ENCODE measurements at places on chromosomes 3 and 15.

- no peak for DNase-seq
Observed at GRCh38 chr3:81735334-81735733, 26.1 kb downstream of the GBE1 start.

- DNase-seq: no peak
Observed at GRCh38 chr3:62363275-62363674, 10.1 kb downstream of the FEZF2 start.

DNA sequence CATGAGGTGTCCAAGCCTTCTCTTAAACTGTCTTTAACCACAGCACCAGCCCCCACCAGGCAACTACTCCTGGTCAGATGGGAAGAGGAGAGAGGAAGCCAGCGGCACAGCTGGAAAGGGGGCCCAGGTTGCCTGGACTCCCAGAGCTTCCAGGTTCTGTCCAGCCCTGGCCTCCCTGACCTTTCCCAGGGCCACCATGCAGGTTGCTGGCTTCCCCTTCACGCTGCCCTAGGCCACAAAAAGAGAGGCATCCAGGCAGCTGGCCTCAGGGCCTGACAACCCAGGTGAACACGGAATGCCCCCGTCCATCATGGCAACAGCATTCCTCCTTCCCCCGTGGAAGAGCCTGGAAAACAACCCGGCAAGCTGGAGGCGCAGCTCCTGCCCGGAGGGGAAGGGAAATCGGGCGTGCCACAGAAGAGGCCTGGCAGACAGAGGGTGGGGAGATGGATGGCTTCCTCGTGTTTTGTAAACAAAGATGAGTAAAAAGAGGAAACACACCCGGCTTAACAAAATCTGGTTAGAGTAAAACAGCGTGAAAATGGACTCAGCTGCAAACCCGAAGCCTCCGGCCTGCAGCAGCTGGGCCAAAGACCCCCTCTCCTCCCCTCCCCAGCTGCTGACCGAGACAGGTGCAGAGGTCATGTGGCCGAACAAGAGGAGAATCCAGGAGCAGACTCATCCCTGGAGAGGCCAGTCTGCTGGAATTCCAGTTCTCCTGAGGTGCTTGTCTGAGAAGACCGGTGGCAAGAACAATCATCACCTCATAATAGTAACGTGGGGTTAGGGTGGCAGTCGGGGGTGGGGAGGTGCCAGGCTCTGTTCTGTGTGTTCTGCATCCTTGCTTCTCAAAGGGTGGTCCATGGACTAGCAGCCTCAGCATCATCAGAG is 15.5 kb downstream of the BMF start:
- DNase-seq: peak; percentile 84

DNA sequence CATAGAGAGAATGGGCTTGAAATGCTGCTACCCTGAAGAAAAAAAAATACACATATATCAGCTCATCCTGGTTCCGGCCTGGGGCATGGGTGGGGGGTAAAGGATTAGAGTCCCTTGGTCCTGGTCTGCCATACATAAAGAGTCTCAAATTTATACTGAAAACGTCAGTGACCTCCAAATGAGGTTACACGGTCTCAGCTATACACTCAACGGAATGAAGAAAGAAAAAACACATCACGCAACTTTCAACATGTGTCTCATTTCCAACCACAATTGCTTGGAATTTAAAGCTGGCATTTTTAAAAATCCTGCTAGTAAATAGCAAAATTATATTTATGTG is 612.8 kb downstream of the MCTP2 start:
- DNase-seq: no peak

- DNase-seq: no peak
Observed at GRCh38 chr15:98870788-98871187, 136.8 kb downstream of the PGPEP1L start.

DNA sequence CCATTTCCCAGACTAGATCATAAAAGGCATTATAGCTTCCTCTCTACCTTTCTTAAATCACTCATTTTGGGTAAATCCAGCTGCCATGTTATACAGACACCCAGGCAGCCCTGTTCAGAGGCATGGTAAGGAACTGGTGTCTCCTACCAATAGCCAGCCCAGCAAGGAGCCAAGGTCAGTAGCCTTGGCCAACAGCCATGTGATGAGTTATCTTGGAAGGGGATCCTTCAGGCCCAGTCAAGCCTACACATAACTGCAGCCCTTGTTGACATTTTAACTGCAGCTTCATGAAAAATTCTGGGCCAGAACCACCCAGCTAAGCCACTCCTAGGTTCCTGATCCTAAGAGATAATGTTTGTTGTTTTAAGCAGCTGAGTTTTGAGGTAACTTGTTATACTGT is 29.0 kb upstream of the ZMAT3 start:
- DNase-seq: no peak

GRCh38 chr15:83207660-83208366 is at the start of gene HDGFL3:
HDGFL3 (minus strand) TSS chr15:83207823; CDS start chr15:83207414, 409 bp downstream.
- DNase-seq: peak; percentile 87

DNA sequence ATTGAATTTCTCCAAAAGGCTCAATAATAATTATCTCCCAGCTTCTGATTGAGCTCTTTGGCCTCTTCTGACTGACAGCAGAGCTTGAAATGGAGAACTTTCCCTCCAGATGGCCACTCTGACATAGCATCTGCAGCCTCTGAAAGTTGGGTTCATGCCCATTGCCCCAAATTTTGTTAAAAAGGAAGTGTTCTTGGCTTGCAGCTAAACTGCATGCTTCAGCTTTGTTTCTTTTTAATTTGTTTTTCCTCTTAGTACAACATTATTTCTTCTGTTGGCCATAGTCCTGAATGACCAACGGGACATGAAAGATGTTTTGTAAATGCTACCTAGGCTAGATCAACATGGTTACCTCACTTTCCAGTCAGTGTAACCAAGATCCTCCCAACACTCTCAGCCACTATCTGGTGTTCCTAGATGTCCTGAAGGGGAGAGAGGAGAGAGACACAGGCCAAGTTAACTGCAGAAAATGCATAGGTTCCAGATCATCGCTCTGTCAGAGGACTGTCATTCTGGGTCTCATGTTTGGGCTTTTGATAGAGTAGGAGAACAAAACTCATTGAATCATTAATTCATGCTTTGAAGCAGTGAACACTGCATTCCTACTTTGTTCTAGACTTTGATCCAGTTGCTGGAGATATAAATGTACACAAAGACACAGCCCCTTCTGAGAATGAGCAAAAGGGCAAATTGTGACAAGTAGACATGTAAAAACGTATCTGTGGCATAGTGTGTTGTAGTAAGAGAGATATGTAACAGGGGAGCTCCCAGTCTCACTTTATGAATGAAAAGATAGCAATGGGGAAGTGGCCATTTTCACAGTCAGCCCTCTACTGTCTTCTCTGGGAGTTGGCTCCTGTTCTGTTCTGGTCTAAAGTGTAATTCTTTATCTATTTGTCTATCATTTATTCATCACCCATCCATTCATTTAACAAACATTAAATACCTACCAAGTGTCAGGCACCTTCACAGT is 156.2 kb downstream of the ZNF621 start:
- DNase-seq: no peak

DNA sequence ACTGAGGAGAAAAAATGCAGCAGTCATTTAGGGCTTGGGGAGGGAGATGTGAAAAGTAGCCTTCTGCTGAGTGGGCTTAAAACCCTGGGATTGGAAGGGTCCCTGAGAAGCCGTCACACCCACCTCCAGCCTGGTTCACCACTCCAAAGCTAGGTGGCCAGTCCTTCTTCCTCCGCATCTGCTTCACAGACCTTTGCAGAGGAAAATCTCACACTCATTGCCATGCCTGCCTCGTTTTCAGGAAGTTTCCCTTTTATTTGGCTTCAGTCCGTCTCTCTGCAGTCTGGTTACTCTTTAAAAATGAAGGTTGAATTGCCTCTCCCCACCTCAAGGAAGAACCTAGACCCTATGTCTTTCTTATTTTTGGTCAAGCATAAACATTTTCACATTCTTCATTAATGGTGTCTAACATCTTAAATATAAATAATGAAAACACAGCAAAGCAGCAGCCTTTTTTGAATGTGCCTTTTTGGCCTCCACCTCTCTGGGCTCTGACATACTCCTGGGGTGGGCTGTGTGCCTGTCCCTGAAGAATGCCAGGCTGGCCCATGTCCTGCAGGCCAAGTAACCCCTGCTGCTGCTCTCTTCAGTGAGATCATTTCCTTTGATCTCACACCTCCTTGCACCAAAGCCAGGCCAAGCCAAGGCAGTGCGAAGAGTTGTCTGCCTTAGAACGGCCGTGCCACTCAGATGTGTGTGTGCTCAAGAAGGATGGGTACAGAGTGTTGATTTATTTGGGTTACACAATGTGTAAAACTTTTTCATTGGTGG is 11.0 kb downstream of the MRAS start:
- DNase-seq: no peak

DNA sequence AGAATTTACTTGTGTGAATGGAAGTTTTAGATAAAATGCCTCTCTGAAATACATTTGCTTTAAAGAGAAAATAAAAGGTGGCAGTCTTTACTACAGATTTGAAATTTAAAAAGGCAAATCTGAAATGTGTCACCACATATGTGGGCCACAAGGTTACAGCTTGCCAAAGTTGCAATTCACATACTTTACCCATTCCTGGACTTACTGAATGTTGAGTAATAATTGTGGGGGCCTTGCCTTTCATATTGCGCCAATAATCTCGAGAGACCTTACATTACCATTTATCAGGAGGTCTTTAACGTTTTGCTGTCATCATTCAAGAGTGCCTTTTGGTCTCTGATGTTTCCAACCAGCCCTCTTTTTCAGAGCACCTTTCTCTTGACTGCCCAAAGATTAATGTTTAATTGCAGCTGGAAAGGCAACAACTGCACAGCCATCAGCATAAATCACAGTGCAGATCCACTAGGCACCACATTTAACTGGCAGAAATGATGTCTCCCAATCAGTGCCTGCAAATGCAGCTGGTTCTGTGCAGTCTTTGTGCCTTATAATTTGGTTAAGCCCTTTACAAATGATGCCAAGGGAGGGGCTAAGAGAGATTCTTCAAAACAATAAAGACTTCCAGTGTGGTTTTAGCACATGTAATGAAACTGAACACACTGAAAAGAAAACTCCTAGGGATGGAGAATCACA is 206.8 kb downstream of the MAGI1 start:
- DNase-seq: no peak

DNA sequence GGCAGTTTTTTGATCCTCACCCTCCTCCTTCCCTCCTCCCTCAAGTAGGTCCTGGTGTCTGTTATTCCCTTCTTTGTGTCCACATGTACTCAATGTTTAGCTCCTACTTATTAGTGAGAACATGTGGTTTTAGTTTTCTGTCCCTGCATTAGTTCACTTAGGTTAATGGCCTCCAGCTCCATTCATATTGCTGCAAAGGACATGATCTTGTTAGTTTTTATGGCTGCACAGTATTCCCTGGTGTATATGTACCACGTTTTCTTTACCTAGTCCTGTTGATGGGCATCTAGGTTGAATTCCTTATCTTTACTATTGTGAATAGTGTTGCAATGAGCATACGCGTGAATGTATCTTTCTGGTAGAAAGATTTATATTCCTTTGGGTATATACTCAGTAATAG is 61.7 kb upstream of the FGF7 start:
- DNase-seq: no peak

DNA sequence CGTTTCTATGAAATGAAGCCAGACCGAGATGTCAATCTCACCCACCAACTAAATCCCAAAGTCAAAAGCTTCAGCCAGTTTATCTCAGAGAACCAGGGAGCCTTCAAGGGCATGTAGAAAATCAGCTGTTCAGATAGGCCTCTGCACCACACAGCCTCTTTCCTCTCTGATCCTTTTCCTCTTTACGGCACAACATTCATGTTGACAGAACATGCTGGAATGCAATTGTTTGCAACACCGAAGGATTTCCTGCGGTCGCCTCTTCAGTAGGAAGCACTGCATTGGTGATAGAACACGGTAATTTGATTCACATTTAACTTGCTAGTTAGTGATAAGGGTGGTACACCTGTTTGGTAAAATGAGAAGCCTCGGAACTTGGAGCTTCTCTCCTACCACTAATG is 41.9 kb upstream of the TRA2B start:
- DNase-seq: no peak

GRCh38 chr15:61892140-61892539 is 168.1 kb downstream of the VPS13C start:
- DNase-seq: no peak

DNA sequence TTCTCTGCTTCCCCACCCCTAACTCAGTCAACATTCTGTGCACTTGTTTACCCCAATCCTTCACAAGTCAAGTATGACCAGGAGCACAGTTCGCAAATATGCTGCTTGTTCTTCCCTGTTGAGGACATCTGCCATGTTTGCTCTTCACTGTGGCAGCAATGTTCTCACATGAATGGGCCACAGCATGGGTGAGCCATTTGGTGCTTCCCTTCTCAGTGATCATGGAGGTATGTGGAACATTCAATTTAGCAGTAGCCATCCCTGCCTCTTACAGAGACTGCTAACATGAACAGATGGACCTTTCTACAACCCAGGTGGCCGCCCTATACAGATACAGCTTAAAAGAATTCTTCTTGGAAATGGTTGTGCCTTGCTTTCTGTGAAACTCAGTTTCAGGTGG is 660.1 kb upstream of the SGO1 start:
- DNase-seq: no peak

- no peak for DNase-seq
Observed at GRCh38 chr15:55879181-55879580, 114.2 kb downstream of the NEDD4 start.

GRCh38 chr15:86968244-86968643 is 888.6 kb downstream of the AGBL1 start:
- DNase-seq: no peak

GRCh38 chr3:184730924-184731323 is 19.1 kb upstream of the MAGEF1 start:
- peak; percentile 35 for DNase-seq

GRCh38 chr15:82677720-82678323 is 30.7 kb upstream of the CPEB1 start:
- DNase-seq: peak; percentile 25

GRCh38 chr15:64611085-64611725 is 150.8 kb downstream of the ZNF609 start:
- no peak for DNase-seq

GRCh38 chr3:78177780-78178179 is 1137.9 kb downstream of the ROBO2 start:
- no peak for DNase-seq

DNA sequence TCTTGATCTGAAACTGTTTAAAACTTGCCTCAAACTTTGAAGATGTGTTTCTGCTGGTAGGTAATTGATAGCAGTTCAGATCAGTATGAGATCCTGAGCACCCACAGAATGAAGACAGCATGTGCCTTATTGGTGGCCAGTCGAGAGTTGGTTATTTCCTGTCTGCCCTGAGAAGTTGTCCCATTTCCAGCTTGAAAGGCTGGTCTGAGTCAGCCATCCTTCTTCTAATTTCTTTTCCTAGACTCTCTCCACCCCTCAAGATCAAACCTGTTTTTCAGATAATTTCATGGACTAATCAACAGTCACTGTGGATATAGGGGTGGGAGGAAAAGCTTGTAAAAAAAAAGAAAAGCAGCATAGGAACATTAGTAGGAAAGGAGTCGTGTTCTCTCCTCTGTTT is 464.4 kb downstream of the FOXP1 start:
- no peak for DNase-seq

DNA sequence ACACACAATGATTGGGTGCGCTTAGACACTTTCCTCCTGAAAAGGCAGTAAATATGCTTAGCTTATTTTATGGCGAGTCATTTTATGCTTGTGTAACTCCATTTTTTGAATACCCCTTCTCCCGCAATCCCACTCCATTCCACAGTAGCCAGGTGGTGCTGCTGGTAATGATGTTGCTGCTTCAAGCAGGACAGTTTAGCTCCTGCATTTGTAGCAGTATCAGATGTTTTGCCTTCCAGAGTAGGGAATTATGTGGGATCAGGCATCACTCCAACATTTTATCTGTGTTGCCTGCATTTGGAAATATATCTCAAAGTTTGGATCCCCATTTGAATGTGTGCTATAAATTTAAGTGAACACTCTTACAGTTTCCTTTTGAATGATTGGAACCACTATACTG is 302.1 kb upstream of the SGO1 start:
- no peak for DNase-seq

- no peak for DNase-seq
Observed at GRCh38 chr3:139794469-139795265, 116.9 kb upstream of the NMNAT3 start.

Measured in ecto neural progenitor cell (in vitro differentiated cells).